ENCODE measurements at places on chromosomes 4 and X.

DNA sequence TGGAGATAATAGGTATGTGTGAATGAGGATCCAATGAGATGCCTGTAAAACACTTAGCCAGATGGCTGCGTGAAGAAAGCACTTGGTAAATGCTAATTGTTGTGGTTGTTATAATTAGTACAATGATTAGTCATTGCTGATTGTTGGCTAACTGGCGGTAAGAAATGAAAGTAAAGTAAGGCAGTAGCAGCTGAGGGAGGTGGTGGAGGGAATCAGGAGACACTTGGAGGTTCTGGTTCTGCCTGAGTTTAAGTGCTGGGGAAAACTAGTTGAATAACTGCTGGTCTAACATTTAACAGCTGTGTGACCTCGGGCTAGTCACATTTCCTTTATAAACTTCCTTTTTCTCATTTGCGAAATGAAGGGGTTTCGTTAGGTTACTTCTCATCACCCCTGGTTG is 30.9 kb downstream of the CD38 start:
- DNase-seq, result no peak

DNA sequence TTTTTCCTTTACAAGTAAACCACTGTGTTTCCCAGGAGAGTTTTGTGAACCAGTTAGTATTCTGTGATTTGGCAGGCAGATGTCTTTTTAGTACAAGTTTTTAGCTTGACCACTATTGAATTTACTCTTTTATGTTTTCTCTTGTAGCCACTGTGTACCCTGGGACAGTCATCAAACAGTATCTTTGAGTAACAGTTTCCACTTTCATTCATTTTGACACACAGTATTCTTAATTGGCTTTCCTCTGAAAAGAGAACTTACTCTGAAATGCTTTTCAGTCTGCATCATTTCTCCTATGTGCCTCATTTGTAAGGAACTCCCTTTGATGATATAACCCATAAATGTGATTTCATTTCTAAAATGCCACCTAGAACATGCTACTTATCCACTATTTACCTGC is 476.5 kb downstream of the PDGFC start:
- no peak for DNase-seq

DNA sequence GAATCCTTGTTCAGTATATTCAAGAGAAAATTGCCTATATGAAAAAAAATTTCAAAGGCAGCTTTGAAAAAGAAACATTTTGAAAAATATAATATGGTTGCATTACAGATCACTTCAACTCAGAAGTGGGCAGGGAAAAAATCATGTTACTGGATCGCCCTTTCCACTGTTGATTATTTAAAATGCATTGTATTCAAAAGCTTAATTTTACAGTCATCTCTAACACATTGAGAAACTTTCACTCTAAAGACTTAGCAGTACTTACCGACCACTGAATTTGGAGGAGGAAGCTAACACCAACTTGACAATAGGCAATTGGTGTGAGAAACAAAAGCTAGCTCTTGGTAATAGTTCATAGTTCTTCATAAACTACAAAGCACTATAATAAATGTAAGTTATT is 101.9 kb downstream of the CEP135 start:
- DNase-seq, result no peak

DNA sequence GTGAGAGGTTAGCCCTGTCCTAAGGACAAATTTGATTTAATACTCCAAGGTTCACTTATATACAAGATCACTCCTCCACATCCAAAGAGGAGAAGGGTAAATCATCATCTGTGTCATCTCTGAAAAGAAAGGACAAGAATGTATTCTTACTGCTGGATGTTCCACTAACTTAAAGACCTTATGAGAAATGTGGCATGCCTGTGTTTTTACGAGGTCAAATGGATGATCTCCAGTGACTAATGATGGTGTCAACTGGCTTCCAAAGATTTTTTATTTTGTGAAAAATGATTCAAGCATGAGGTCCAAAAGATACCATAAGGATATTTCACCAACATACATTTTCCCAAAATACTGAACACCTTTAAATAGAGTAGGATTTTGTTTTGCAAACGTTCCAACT is 143.4 kb downstream of the PTCHD1 start:
- DNase-seq, result no peak

DNA sequence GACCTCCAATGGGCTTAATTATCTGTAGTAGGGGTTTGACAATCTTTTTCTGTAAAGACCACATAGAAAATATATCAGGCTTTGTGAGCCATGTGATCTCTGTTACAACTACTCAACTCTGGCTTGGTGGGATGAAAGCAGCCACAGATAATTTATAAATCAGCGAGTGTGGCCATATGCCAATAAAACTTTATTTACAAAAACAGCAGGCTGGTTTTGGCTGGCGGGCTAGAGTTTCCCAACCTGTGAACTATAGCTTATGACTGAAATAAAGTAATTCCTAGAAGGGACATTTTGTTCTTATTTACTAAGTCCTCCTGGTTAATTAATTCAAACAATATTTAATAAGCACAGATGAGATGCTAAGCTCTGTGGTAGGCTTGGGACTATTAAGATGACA is 35.9 kb upstream of the AMELX start:
- no peak for DNase-seq

GRCh38 chr4:51930557-51930956 is 87.6 kb downstream of the DCUN1D4 start:
- DNase-seq, result no peak

DNA sequence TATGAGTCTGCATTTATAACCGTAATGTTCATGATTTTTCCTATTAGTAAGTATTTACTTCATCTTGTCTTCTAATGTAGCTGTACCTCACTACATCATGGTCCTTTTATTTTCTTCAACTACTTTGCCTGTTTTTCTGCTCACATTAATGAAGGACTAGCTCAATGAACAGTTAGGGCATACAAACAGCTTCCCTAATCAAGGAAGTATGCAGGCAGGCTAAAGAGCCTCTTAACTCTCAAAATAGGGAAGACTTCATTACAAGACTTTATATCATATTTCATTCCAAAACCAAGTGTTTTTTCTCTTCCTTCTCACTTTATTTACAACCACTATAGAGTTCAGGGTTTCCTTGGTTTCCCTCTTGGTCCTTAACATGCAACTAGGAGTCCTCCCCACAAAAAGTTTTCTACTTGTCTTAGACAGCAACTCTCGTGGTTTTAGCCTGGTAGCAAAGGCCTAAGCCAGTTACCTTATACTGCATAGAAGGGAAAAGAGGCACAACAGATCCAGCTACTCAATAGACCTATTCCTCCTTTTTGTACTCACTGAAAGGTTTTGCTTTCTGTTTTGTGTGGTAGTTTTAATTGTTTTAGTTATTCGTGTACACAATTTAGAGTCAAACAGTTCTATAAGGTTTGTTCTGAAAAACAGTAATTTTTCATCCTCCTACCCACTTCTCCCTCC is 40.8 kb downstream of the SMIM14 start:
- DNase-seq, result no peak

DNA sequence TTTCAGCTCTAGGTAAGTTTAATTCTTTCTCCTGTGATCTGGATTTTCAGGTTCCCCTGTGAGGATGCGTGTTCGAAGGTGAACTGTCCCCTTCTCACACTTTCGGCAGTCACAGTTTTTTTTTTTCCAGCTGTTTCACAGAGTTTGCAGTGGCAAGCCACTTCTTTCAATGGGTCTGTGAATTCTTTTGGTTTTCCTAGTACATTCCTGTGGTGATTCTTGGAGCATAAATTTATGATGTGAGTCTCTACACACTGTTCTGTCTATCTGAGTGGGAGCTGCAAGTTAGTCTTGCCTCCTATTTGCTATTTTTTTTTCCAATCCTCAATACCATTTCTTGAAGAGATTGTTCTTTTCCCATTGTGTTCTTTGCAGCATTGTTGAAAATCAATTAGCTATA is 595.5 kb downstream of the RAPGEF2 start:
- no peak for DNase-seq

- DNase-seq, result no peak
These were observed 204.3 kb downstream of the PCDH7 start for GRCh38 chr4:30924495-30924894.

DNA sequence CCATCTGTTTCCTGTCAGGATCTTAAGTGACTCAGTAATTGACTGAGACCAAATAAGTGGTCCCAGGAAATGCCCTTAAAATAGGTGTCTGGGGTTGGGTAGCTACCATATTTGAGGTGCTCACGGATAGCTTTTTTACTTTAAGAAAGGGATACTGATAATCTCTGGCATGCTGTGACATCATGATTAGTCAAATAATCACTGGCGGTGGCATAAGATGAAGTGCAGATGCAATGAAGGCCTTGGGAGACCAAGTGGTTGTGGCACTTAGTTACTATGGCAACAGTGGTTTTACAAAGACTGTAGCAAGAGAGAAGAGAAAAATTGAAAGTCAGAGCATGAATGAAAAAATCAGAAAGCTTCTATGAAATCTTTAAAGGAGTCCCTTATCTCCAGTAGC is 114.5 kb upstream of the SLIT2 start:
- DNase-seq, result no peak

DNA sequence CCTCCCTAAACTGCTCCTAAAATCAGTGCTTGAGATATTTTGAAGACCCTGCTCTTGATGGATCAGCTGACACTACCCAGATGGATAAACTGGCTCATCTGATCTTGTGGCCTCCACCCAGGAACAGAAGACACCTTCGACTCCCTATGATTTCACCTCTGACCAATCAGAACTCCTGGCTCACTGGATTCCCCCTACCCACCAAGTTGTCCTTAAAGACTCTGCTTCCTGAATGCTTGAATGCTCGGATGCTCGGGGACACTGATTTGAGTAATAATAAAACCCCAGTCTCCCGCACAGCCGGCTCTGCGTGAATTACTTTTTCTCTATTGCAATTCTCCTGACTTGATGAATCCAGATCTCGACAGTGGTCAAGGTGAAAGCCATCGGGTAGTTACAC is 12.0 kb upstream of the RPS3A start:
- DNase-seq, result no peak

GRCh38 chr4:15695729-15696128 is 7.1 kb upstream of the BST1 start:
- no peak for DNase-seq

DNA sequence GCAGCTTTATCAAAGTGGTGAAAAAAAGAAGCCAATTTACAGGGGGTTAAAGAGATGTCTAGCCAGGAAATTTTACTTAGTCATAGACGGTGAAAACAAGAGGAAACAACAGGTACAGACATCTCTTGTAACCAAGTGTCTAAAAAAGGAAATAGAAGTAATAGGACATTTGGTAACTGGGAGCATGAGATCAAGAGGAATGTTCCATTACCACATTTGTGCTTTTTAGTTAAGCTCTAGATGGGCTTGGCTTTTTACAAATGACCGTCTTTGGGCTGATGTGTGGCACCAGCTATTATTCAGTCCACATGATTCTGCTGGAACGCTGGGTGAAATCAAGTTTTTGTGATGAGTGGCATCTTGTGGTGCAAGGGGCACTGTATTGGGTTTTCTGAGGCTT is 179.5 kb downstream of the SMIM20 start:
- no peak for DNase-seq

DNA sequence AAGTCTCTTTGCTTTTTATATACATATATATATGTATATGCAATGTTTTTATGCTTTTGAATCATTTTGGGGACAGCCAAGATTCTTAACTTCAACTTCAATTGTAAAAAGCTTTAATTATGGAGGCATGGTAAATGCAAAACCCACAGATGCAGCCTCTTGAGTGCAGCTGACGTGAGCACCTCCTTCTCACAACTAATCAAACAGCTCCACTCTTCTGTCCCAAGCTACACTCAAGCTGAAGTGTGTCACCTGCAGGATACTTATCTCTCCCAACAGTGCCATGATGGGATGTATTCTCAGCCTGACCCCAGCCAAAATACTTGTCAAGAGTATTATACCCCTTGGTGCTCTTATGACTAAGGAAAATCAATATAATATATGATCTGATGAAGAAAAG is 60.7 kb upstream of the BLTP1 start:
- no peak for DNase-seq

- no peak for DNase-seq
These were observed 49.2 kb upstream of the SCRG1 start for GRCh38 chr4:173448103-173448502.

- no peak for DNase-seq
These were observed 13.2 kb downstream of the BCOR start for GRCh38 chrX:40084471-40085101.

- DNase-seq, result peak; percentile 19
These were observed 278.6 kb downstream of the ADGRA3 start for GRCh38 chr4:22237155-22237751.
